ENCODE measurements at places on chromosomes 5 and 9.

- no peak for DNase-seq
Observed at GRCh38 chr5:124706729-124707361, 39.6 kb downstream of the ZNF608 start.

DNA sequence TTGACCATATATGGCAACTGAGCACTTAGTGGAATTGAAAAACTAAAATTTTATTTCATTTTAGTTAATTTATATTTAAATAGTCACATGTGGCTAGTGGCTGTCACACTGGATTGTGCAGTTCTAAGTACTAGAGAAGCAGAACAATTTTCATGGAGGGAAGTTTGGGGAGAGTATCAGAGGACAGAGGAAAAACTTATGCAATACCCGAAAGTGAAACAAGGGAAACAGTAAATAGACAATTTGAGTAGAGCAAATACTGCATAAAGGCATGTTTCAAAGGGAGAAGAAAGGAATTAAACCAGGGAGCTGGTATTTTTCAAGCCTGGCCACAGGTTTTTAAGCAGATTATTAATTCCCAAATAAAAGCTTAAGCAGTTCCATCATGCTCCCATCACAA, 590.5 kb upstream of the RORB start:
- no peak for DNase-seq

DNA sequence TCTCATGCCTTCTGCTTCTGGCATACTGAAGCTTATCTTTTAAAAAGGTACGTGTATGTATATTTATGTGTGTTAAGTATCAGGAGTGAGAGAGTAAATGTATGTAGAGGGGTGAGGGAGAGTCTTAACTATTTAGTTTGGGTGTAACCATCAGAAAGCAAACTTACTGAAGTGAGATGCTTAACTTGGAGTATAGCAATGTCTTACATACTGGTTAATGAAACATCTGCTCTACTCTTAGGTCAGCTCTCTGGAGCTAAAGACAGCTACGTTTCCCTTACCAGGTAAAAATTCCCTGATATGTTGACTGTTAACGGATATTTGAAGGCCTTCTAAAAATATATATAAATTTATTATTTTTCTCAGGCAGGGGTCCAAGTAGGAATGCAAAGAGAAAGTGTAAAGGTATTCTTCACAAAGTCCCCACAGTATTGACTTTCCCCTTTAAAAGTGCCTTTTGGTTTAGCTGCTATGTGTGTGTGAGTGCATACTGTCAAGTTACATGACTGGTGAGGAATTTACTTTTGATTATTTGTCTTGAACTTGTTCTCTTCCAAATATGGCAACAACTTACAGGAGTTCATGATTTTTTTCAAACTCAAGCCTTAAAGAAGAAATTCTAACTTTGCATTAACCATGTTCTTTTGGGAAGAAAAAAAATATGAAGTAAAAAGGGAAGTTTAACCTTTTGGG, 12.3 kb upstream of the C5orf24 start:
- DNase-seq, result no peak

- DNase-seq, result no peak
Observed at GRCh38 chr5:110623874-110624273, 102.6 kb downstream of the TMEM232 start.

- DNase-seq, result no peak
Observed at GRCh38 chr5:111238431-111239225, 14.4 kb downstream of the CAMK4 start.

DNA sequence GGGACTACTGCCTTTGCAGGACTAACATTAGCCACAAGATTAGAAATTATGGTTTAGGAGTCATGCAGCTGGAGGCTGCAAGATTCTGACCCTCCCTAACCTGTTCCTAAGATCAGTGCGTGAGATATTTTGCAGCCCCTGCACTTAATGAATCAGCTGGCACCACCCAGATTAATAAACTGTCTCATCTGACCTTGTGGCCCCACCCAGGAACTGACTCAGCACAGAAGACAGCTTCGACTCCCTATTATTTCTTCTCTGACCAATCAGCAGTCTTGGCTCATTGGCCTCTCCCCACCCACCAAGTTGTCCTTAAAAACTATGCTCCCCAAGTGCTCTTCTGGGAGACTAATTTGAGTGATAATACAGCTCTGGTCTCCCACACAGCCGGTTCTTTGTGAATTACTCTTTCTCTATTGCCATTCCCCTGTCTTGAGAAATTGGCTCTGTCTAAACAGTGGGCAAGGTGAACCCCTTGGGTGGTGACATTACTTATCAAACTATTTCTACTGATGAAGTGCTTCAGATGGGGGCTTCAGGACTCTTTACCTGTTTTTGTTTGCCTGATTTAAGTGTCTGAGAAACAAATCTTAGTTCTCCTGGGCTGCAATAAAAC, 17.0 kb downstream of the CTSL start:
- DNase-seq, result peak; percentile 96

DNA sequence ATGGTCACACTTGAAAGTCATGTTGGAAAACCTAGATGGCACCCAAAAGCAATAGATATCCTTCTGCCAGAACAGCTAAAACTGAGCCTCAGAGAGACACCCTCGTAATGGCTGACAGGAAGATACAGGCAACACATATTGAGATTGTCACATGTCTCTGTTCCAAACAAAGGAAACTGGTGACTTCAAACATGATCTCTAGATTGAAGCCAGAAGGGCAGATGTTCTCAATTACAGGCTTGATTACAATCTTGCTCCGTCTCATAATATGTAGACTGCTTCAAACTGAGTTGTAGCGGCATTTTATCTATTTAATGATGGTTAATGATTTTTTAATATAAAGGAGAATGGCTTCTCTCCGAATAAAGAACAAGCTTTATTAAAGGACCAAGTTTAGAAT, 774.3 kb downstream of the KCTD16 start:
- no peak for DNase-seq

DNA sequence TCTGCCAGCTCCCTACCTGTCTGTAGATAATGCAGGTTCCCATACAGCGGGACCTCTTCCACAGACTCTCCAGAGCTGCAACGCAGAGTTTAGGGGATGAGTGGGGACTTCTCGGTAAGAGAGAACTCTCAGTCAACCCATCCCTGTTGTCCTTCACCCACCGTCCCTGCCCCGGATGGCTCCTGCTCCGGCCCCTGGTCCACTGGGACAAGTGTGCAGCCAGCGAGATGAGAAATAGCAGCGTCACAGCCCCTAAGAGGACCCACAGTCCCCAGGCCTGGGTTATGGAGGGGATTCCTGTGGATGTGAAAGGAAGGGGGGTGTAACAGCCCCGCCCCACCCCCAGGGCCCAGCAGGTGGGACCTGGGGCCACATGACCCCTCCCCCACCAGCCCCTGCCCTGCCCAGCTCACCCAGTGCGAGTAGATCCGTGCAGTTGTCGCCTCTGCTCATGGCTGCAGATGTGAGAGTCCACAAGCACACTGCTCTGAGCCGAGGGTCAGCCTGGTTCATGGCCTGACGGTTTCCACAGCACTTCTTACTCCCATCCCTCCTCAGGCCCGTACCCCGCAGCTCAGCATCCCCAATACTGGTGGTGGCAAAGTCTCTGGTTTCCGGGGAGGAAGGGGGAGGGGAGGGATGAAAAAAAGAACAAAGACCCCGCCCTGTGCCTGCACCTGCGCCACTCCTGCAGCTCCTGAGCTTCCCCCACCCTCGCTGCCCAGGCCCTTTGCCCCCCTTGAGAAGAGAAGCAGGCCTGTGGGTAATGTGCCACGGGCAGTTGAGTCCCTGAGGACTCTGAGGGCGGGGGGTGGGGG, at the start of gene SIT1:
Gene SIT1, minus strand, starts transcription at position 591 of the 818 bp plus-strand sequence. Its CDS starts 78 bp downstream, at position 513.
- DNase-seq, result no peak

GRCh38 chr5:71011194-71011792, 13.8 kb downstream of the NAIP start:
- no peak for DNase-seq

GRCh38 chr9:136820971-136821825, 13.4 kb downstream of the RABL6 start:
- DNase-seq, result no peak

- DNase-seq, result peak; percentile 1
Observed at GRCh38 chr5:129906177-129906887, 2.1 kb downstream of the CHSY3 start.

DNA sequence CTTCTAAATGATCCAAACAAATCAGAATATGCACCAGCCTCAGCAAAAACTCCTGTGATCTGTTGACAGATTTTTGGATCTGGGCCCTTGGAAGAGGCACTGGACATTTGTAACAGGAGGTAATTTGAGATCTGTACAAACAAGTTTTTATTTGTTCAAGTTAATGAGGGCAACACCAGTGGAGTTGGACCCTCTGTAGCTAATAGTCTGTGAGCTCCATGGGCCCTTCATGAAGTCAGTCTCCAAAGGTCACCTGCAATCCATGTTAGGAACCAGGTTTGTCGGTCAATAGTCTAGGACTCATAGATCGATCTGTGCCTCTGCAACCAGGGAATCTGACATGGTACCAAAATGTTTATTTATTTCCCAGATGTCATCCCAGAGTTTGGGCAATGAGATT, 40.9 kb downstream of the PAM start:
- DNase-seq, result no peak

- DNase-seq, result peak; percentile 18
Observed at GRCh38 chr5:115961381-115962238, 665 bp upstream of the LVRN start.

GRCh38 chr9:35937227-35937626, 20.7 kb downstream of the OR2S2 start:
- DNase-seq, result no peak

- DNase-seq, result peak; percentile 63
Observed at GRCh38 chr9:72309364-72310133, 55.5 kb downstream of the ZFAND5 start.

GRCh38 chr9:92506184-92506857, 24.0 kb upstream of the ASPN start:
- DNase-seq, result peak; percentile 95

GRCh38 chr5:72015103-72015548, 92.1 kb upstream of the MAP1B start:
- DNase-seq, result peak; percentile 89

DNA sequence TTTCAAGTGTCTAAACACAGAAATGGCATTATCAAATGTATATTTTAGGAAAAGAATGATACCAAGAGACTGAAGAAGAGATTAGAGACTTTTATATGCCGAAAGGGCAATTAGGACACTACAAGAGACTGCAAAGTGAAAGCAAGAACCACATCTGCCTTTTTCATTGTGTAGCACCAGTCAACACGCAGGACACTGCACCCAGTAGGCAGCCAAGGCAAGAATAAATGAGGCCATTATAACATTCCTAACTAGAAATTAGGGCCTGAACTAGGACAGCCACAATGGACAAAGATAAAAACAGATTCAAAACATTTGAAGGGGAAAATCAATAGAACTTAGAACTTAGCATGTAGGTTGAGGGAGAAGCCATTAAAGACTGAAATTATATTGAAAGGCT, 10.8 kb downstream of the CETN3 start:
- DNase-seq, result no peak

DNA sequence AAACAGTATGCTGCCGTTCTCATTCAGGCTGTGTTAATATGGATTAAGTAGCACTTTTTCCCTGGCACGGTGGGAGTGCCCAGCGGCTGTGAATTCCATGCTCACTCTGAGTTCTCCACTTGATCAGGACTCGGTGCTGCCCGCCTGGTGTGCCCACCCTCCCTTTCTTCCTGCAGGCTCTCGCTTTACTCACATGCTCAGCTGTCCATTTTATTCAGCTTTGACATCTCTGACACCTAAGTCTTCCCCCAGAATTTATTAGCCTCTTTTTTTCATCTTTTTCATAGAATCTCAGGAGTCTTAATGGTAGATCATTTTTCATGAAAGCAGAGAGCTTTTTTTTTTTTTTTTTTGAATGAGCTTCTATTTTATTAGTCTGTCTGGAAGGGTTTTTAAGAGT, 626.5 kb downstream of the IRX1 start:
- DNase-seq, result no peak

DNA sequence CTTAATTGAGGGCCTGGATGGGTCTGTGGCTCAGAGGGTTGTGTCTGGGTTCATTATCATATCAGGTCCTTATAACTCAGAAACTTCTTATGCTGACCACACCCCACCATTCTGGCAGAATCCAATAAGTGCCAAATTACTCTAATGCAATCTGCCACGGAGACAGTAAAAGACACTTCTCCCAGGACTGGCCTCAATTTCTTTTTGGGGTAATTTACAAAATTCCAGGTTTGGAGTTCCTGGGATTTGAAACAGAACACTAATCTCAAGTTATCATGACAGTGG, 187.8 kb downstream of the GNAQ start:
- DNase-seq, result no peak

DNA sequence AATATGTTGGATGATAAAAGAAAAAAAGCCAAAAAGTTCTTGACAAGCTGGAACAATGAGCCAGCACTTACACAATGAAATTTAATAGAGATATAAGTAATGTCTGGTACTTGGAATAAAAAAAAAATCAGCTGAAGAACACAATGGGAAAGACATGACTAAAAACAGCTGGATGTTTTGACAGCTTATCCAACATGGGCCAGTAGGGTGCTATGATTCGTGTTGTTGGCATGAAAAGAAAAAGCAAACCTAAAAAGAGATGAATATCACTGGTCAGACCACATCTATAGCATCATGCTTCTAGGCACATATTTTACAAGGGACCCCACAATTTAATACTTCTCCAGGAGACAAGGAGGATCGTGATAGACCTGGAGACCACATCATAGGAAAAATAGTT, 175.3 kb downstream of the ARL15 start:
- peak; percentile 27 for DNase-seq

GRCh38 chr9:121285835-121286687, 18.1 kb downstream of the GSN start:
- DNase-seq, result peak; percentile 70

- DNase-seq, result no peak
Observed at GRCh38 chr5:28750251-28750650, 1711.9 kb upstream of the CDH9 start.

GRCh38 chr5:140967226-140967893, 1.1 kb downstream of the PCDHAC2 start:
- no peak for DNase-seq

- peak; percentile 84 for DNase-seq
Observed at GRCh38 chr5:3595006-3595961, at the start of gene IRX1. TSS of gene IRX1 (plus strand) at chr5:3595832. CDS start at chr5:3596106, 274 bp downstream.

GRCh38 chr9:126695701-126696400, 82.1 kb downstream of the LMX1B start:
- no peak for DNase-seq

- DNase-seq, result no peak
Observed at GRCh38 chr9:89351584-89352300, 33.4 kb downstream of the SECISBP2 start.

- no peak for DNase-seq
Observed at GRCh38 chr9:95486318-95486717, 30.5 kb downstream of the PTCH1 start.

- no peak for DNase-seq
Observed at GRCh38 chr5:159097784-159098602, 1.7 kb downstream of the EBF1 start.

GRCh38 chr9:97768746-97769145, 71.6 kb upstream of the XPA start:
- peak; percentile 38 for DNase-seq
